Activated CD4-positive, alpha-beta T cell treated with anti-CD3 and anti-CD28 coated beads, Interleukin-2, amount 10 ng/mL, durations not matched to agents 24 days and 14 days (primary cell): ENCODE measurements at places on chromosomes 4 and X. TPM values are rescaled to one million over a fixed set of nuclear protein-coding genes. Genes with fewer than 3 reads are reported as not detected.
A peak's percentile ranks its signal among the peaks of the same experiment; 100 is the strongest.

GRCh38 chr4:78768452-78769180 is 7.5 kb upstream of the BMP2K start:
- H3K27ac ChIP-seq, result no peak overlapping the region
- H3K4me3 ChIP-seq, result no peak overlapping the region
- DNase-seq, result no peak
- H3K36me3 ChIP-seq, result no peaks in the 10 kb centered on the region

Gene MAPK10
- total RNA-seq, result not detected in 2 replicates

GRCh38 chrX:153970357-153971123 is 1.1 kb downstream of the HCFC1 start:
- H3K4me1 ChIP-seq, result peaks cover 35% of the 10 kb centered on the region
- DNase-seq, result peak; percentile 77
- H3K36me3 ChIP-seq, result peaks cover 17% of the 10 kb centered on the region
- peak overlapping the region; percentile 100 for H3K27ac ChIP-seq
- no peaks in the 10 kb centered on the region for H3K27me3 ChIP-seq
- H3K4me3 ChIP-seq, result peak overlapping the region; percentile 98

DNA sequence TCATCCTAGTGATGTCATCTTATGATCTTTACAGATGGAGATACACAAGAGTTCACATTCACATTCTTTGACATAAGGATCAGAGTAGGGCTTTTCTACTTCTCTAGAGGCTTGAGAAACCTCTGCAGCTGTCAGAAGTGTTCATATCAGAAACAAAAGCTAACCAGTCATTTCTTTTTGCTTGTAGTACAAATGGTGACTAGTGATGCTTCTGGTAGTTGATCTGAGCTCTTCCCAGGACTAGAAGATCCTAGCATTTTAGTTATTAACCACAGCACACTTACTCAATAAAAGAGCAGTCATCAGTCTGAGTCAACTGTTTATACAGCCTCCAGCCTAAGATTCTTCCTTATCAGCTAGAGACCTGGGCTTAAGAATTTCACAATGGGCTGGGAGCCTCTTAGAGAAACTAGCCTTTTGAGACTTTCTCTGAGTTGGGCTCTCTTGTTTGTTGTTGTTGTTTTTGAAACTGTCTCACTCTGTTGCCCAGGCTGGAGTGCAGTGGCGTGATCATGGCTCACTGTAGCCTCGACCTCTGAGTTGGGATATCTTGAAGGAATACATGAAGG is 84.1 kb downstream of the TMEM164 start:
- no peak for DNase-seq
- H3K4me1 ChIP-seq, result peaks cover 15% of the 10 kb centered on the region
- peaks cover 4% of the 10 kb centered on the region for H3K36me3 ChIP-seq
- no peak overlapping the region for H3K27ac ChIP-seq

Gene CCDC158
- total RNA-seq, result not detected in 2 replicates

DNA sequence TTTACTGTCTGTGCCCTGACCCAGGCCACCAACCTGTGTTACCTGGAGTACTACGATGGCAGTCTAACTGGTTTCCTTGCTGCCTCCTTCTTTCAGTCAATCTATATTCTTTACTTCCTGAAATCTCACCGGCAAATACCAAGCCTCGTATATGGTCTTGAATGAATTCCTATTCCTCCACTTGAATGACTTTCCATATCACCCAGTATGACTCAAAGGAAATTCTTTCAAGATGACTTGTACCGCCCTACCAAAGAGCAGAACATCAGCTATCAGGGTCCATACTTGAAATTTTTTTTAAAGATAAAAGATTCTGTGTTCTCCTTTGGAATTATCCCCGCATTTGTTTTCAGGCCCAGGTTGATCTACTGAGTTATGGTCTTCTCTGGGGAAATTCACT is 378.0 kb downstream of the AFF2 start:
- no peak for DNase-seq
- H3K27me3 ChIP-seq, result no peaks in the 10 kb centered on the region
- no peak overlapping the region for H3K4me3 ChIP-seq
- H3K27ac ChIP-seq, result no peak overlapping the region
- no peaks in the 10 kb centered on the region for H3K36me3 ChIP-seq
- H3K4me1 ChIP-seq, result no peaks in the 10 kb centered on the region

- H3K27ac ChIP-seq, result no peak overlapping the region
- H3K27me3 ChIP-seq, result no peaks in the 10 kb centered on the region
- H3K4me1 ChIP-seq, result no peaks in the 10 kb centered on the region
- H3K36me3 ChIP-seq, result no peaks in the 10 kb centered on the region
- H3K4me3 ChIP-seq, result no peak overlapping the region
Measured at GRCh38 chrX:10893976-10894375, 217.2 kb upstream of the HCCS start.

- no peak for DNase-seq
- no peak overlapping the region for H3K27ac ChIP-seq
- no peak overlapping the region for H3K4me3 ChIP-seq
- H3K27me3 ChIP-seq, result peaks cover under 1% of the 10 kb centered on the region
- no peaks in the 10 kb centered on the region for H3K4me1 ChIP-seq
Measured at GRCh38 chr4:100049872-100050271, 99.8 kb upstream of the H2AZ1 start.

DNA sequence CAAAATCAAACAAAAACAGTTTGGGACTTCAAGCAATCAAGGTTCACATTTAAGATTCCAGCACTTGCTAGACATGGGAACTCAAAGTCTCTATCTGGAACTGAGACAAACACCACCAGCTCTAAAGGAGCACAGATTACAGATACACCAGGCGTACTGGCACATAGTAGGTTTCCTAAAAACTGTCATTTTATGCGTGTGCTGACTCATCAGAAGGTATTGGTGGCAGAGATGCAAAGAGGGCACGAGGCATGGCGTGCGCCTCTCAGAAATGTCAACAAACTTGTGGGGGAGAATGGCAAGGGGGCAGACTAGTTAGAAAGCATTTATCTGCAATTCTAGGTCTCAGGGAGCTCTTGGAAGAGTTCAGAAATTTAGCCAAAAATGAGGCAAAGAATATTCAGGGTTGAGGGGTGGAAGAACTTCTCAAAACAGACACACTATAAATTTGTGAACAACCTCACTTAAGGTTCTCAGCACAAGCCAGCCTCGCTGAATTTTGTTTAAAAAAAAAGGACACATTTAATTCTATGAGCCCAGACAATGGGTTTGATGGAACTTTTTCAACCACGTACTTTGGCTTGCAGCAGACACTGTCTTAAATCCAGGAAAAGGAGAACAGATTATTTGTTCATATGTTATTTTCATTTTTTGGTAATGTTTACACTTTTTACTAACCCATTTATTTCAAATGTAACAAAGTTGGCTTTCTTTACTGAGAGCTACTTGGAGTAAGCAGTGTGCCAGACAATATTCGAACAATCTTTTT is 100.0 kb downstream of the SHISA3 start:
- peaks cover 3% of the 10 kb centered on the region for H3K4me1 ChIP-seq
- peaks cover 11% of the 10 kb centered on the region for H3K36me3 ChIP-seq
- H3K4me3 ChIP-seq, result no peak overlapping the region
- H3K27ac ChIP-seq, result no peak overlapping the region

GRCh38 chrX:7054219-7055216 is 93.0 kb upstream of the STS start:
- H3K4me3 ChIP-seq, result no peak overlapping the region
- no peaks in the 10 kb centered on the region for H3K27me3 ChIP-seq
- peaks cover 28% of the 10 kb centered on the region for H3K36me3 ChIP-seq
- DNase-seq, result no peak

Gene RBM47
- total RNA-seq, result 10.7 and 13.0 TPM in 2 replicates

Gene ODAPH
- total RNA-seq, result 0.43 and 0.47 TPM in 2 replicates

Gene HEPH
- total RNA-seq, result not detected in 2 replicates

Gene SRPK3
- total RNA-seq, result not detected in 2 replicates
